ENCODE measurements at places on chromosomes 2 and 18. TPM values are rescaled to one million over a fixed set of nuclear protein-coding genes. Genes with fewer than 3 reads are reported as not detected.
A peak's percentile ranks its signal among the peaks of the same experiment; 100 is the strongest.

DNA sequence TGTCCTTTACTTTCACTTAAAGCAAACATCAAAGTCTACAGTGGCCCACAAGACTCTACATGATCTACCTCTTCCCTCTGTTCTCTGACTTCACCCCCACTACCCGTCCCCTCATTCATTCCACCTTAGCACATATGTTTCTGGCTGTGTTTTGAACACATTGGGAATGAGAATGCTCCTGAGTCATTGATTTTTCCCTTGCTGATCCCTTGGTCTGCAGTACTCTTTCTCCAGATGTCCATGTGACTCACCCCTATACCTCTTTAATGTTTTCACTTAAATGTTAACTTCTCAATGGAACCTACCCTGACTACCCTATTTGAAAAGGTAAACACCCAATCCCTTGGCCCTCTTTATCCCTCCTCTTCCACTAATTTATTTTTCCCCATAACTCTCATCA lies 30.7 kb upstream of the FRZB start:
- no peak for DNase-seq

- peak; percentile 76 for DNase-seq
These were observed 48.0 kb upstream of the MRPL33 start for GRCh38 chr2:27723372-27724144.

DNA sequence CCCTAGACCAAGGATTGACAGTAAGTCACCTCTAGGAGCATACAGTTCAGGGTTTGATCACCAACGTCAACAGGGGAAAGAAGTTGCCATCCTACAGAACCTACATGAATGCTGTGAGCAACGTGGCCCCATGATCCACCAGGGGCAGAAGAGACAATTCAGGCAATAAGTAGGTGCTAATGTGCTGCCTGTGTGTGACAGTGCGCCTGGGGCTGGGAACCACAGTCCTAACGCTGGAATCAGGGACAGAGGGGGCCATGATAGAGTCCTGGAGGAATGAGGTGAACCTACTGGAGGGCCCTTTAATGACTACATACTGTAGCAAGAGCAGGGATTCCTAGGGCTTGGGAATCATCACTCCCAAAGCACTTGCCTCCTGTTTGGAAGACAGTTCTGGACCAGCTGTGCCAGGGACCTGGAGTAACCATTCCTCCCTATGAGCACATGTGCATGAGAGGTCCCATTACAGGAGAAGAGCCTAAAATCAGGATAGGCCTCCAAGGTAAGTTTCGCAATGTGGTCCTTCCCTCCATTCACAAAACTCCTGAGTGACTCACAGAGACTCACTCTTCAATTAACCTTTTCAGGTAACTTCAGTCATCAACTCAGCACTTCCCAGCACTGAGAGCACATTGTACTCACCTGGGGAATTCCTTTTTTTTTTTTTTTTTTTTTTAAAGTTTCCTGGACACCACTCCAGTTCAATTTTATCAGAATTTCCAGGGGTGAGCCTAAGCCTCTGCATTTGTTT lies 214.0 kb downstream of the TMEM163 start:
- no peak for DNase-seq

DNA sequence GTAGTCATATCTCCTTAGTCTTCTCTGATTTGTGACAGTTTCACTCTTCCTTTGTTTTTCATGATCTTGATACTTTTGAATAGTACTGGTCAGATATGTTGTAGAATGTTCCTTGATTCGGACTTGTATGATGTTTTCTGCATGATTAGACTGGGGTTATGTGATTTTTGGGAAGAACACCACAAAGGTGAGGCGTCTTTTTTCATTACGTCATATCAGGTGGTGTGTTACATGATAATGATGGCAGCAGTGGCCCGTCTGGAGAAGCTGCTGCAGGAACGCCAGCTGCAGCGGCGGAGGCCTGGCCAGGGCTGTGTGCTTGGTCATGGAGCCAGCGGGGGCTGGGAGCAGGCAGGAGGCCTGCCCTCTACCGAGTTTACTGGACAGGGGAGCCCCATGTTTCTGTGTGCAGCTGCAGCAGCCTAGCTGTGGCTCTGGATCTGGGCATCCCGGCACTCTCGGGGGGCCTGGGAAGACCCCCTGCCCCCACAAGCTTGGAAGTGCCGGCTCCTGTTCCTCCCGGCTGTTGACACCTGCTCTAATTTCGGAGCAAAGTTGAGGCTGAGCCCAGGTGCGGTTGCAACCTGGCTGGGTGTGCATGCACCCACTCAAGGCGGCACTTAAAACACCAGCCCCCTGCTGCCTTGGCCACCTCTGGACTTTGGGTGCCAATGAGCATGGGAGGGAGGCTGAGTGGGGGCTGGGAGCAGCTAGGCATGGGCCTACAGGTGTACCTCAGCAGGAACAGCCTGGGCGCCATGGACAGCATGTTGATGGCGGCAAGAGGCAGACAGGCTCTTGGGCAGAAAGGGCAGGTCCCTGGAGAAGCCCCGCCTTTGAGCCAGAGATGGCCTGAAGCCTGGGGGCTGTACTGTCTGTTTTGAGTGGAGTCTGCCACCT lies 26.1 kb downstream of the SLC4A10 start:
- no peak for DNase-seq

- no peak for DNase-seq
These were observed 85.2 kb upstream of the GRB14 start for GRCh38 chr2:164706522-164706921.

DNA sequence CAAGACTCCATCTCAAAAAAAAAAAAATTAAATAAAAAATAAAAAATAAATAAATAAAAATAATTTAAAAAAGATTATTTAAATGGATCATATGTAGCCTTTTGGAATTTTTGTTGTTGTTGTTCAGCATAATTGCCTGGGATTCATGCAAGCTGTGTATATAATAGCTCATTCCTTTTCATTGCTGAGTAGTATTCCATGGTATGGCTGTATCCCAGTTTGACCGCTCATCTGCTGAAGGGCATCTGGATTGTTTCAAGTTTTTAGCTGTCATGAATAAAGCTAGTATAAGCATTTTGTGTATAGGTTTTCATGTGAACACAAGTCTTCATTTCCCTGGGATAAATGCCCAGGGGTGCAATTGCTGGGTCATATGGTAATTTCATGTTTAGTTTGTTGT lies 6.4 kb upstream of the TANC1 start:
- no peak for DNase-seq

GRCh38 chr2:2253172-2254016 lies 77.7 kb downstream of the MYT1L start:
- DNase-seq = no peak

DNA sequence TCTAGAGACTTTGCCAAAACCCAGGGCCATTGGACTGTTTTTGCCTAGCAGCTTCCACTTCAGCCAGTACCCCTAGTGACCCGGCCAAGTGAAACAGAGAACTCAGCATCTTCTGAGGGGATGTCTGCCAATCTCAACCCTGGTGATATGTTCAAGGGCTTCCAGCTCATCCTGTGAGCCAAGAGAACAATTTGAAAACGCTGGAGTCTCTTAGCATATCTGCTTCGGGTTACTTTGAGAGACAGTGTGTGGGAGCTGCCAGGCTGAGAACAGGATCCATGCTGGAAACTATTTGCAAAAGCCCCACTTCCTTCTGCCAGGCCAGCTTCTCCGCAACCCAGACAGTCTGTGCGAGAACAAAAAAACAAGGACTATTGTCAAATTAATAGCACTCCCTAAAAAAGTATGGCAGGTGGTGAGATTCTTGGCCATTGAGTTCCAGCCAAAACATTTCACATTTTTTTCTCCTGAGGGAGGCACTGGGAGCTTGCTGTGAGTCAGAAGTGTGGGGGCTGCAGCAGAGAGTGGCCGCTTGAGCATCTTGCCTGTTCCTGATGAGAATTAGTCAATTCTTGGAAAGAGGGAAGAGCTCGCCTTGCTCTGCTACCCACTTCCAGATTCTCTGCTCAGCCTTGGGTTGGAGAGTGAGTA lies 395.6 kb upstream of the TRIB2 start:
- DNase-seq = peak; percentile 11

DNA sequence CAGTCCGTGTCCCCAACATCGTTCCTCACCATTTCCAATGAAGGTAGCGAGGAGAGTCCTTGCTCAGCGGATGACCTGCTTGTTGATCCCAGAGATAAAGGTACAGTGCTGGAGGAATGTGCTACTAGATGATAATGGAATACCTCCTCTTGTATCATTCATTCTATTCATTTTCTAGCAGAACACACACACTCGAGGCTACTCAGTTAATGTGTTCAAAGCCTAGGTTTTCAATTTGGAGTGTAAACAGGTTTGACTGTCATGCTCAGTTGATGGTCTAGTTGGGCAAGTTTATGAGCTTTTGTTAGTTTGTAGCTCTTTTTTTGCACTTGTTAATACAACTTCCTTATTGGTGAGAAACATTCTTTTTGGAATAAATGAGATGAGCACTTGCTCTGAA lies 114.2 kb downstream of the ICA1L start:
- DNase-seq = no peak

DNA sequence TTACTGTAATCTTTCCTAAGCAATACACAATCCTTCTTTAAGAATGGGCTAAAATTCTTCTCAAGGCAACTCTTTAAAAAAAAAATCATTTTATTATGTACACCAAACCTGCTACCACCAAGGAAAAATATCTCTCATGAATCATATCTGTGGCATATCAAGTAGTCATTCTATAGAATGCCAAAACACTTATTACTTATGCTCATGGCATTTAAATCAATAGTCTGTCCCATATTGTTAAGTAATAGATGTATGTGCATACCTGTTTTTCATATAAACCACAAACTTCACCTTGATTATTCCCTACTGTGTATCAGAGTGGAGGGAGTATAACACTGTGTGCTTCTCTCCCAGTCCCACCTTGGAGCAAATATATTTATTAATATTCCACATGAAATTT lies 95.8 kb upstream of the SETBP1 start:
- no peak for DNase-seq

DNA sequence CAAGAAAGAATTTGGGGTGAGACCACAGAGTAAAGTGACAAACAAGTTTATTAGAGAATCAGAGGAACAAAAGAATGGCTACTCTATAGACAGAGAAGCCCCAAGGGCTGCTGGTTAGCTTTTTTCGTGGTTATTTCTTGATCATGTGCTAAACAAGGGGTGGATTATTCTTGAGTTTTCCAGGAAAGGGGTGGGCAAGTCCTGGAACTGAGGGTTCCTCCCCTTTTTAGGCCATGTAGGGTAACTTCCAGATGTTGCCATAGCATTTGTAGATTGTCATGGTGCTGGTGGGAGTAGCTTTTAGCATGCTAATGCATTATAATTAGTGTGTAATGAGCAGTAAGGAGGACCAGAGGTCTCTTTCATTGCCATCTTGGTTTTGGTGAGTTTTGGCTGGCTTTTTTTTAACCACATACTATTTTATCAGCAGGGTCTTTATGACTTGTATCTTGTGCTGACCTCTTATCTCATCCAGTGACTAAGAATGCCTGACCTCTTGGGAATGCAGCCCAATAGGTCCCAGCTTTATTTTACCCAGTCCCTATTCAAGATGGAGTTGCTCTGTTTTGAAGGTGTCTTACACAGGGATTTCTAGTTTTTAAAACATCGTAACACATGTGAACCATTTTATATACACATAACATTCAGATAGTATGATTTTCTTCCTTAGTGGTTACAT lies 77.8 kb downstream of the MYO1B start:
- DNase-seq = no peak

DNA sequence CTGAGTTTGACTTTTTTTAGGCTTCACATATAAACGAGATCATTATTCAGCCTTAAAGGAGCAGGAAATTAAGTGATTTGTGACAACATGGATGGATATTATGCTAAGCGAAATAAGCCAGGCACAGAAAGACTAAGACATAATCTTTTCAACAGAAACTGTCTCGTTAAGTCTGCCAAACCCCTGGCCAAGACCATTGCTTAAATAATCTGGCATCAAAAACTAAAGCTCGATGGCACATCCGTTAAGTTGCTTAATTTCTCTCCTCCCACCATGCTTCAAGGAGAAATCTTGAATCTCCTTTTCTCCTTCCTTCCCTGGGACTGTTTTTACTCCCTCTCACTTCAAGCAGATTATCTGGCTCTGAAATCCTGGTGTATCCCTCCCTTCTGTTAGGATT lies 140.3 kb downstream of the GALNT14 start:
- DNase-seq = peak; percentile 92

DNA sequence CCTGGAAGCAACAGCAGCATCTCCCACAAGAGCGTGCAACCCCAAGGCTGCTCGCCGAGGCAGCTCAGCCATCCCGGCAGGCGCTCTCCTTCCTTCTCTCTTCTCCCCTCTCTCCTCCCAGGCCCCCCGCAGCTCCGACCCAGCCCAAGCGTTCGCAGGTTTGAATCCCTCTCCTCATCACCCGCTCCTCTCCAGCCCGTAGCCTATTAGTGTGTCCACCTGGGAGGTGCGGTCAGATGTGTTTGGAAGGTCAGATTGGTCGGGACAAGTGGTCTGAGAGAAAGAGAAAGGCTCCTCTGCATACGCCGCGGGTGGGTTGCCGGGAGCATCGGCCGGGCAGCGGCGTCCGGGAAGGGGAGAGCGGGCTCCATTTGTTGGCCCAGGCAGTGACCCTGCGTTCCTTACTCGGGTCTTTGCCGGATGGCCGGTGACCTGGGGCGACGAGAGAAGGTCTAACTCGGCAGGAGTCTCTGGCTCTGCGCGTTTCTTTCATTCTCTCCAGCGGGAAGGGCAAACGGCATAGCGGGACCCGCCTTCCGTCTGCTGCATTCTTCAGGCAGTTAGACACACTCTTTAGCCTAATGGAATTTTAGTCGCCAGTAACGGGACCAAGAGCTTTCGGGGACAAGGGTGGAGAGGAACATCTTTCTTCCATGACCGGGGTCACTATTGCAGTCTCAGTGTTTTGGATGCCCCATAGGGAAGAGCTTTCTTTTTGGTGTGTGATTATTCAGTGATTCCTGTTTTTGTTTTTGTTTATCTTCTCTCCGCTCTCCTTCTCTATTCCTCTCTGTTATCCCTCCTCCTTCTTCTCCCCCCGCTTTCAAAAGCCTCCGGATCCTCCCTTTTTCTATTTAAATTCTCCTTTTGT lies 1.1 kb upstream of the TMEFF2 start:
- peak; percentile 21 for DNase-seq

- no peak for DNase-seq
These were observed 60.9 kb downstream of the CPS1 start for GRCh38 chr2:210617318-210617717.

- peak; percentile 30 for DNase-seq
These were observed 70.1 kb upstream of the ASB18 start for GRCh38 chr2:236334122-236334876.

- DNase-seq = no peak
These were observed 96.7 kb downstream of the SH3BP4 start for GRCh38 chr2:235048549-235048948.

- no peak for DNase-seq
These were observed 84.7 kb downstream of the NEDD4L start for GRCh38 chr18:58128381-58129374.

GRCh38 chr2:106867196-106867953 lies 18.6 kb downstream of the ST6GAL2 start:
- peak; percentile 31 for DNase-seq

GRCh38 chr2:201761101-201761500 lies 19.6 kb downstream of the ALS2 start:
- no peak for DNase-seq

The NOL4 gene
- total RNA-seq = 2.9 TPM

The HNMT gene
- 72.7 TPM for total RNA-seq

The TRPM8 gene
- 17.3 TPM for total RNA-seq

The SP9 gene
- not detected for total RNA-seq

The CRYGD gene
- total RNA-seq = not detected

The PROM2 gene
- 2.4 TPM for total RNA-seq

The COL3A1 gene
- total RNA-seq = 35,960 TPM

The KIAA2012 gene
- total RNA-seq = 1.7 TPM

The NPC1 gene
- total RNA-seq = 28.6 TPM

The C18orf54 gene
- total RNA-seq = 7.0 TPM
